ENCODE measurements at places on chromosomes 1 and 21.

- DNase-seq = no peak
These were observed 18.7 kb downstream of the TNFRSF8 start for GRCh38 chr1:12081648-12082396.

- DNase-seq = no peak
These were observed 2065.7 kb downstream of the MRPL39 start for GRCh38 chr21:23541571-23541970.

GRCh38 chr1:30872033-30872947 lies 36.3 kb downstream of the SDC3 start:
- no peak for DNase-seq

DNA sequence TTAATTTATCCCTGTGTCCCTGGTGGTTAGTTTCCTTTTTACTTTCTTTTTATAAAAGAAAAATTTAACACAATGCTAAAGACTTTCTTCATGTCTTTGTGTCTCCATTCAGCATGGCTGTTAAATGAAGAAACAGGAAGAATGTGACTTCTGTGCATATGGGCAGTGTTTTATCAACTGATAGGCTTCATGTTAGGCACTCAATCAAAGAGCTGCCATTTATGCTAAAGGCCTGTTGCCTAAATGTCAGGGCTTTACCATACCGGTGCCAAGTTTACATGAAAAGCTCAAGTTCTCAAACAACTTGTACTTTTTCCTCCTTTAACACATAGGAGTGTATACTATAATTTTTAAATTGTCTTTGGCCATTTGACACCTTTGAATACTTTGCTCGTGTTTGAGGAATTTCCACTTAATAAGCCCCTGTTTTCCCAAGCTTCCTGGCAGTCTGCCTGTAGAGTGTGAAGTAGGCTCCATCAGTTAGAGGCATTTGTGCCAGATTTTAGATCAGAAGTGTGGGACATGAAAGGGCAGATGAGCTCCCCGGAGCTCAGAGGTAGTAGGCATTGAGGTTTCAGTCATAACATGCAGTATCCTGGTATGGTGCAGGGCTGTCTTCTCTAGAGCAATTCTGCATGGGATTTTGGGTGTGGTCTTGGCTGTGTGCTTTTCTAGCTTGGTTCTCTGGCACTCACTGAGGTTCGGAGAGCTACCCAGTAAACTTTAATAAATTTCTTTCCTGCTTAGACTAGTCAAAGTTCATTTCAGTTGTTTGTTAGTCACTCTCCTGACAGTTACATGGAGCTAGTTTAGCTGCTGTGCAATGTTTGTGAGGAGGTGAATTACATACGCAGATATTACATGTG lies 119.0 kb downstream of the LEPR start:
- DNase-seq = no peak

GRCh38 chr1:32197837-32198236 lies 2.6 kb upstream of the CCDC28B start:
- DNase-seq = no peak

GRCh38 chr1:29767088-29767685 lies 530.9 kb downstream of the PTPRU start:
- no peak for DNase-seq

GRCh38 chr1:54053745-54054437 lies 483 bp downstream of the TCEANC2 start:
- DNase-seq = peak; percentile 12

DNA sequence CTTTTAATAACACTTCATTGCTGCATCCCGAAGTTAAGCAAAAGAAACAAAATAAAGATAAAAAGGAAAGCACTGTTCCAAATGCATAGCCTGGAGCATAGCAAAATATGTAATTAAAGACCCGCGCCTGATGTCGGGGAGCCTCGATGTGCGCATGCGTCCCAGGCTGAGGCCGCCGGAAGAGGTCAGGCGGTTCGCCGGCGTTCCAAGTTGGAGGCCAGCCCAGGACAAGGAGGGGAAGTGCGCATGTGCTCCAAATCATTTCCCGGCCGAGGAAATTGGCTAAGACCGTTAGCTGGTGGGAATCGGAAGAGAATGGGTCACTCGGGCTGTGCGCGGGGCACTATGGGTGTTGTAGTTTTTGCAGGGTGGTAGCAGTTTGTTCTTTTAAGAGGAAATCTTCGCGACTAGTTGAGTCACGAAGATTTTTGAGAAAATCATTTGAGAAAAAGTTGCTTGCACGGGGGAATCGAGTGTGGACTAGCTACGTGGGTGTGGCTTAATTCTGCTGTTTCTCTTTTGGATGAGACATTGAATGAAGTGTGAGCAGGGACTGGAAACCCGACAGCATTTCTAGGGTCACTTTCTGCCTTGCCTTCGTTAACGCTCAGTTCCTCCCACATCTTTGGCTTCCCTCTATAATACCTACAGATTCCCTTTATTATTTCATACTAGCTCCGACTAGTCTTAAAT lies 31.0 kb upstream of the CD1D start:
- peak; percentile 97 for DNase-seq

GRCh38 chr1:3614755-3615742 lies 3.7 kb upstream of the MEGF6 start:
- DNase-seq = peak; percentile 16

GRCh38 chr1:22646384-22646783 lies 3.0 kb downstream of the C1QC start:
- DNase-seq = no peak

DNA sequence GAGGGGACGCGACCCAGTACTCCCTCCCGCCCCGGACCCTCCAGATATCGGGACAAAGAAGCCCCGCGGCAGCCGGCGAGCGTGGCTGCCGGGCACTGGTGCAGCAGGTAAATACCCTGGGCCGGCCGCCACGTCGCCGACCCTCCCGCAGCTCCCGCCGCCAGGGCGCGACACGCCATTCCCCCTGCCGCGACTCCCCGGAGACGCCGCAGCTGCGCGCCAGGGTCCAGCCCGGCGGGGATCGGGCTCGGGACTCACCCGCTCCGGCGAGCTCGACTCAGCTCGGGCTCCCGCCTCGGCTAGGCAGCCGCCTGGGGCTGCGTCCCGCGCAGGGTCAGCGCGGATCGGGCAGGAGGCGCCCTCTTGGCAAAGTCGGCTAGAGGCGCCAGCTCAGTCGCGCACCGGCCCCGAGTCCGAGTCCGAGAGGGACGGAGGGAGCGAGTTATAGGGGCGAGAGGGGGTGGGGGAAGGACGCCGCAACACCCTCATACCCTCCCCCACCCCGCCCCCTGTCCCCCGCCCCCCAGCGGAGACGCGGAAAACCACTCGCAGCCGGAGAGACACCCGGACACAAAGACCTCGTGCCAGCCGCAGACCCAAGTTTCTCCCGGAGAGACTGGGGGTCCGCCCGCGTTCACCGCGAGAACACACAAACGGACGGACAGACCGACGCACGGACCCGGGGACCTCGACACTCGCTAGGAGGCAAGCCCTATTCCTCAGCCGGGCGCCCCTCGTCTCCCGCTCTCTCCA lies 985 bp downstream of the SYT6 start:
- peak; percentile 74 for DNase-seq

- DNase-seq = no peak
These were observed 28.1 kb upstream of the SDC3 start for GRCh38 chr1:30936541-30937171.

GRCh38 chr1:24756395-24756794 lies 11.1 kb downstream of the CLIC4 start:
- DNase-seq = no peak
